ENCODE measurements at places on chromosomes 11 and 22. TPM values are rescaled to one million over a fixed set of nuclear protein-coding genes. Genes with fewer than 3 reads are reported as not detected.

GRCh38 chr11:4713241-4713640, 8.7 kb downstream of the MMP26 start:
- no peak for DNase-seq

UCP2 gene
- 14.6 TPM for total RNA-seq

DNA sequence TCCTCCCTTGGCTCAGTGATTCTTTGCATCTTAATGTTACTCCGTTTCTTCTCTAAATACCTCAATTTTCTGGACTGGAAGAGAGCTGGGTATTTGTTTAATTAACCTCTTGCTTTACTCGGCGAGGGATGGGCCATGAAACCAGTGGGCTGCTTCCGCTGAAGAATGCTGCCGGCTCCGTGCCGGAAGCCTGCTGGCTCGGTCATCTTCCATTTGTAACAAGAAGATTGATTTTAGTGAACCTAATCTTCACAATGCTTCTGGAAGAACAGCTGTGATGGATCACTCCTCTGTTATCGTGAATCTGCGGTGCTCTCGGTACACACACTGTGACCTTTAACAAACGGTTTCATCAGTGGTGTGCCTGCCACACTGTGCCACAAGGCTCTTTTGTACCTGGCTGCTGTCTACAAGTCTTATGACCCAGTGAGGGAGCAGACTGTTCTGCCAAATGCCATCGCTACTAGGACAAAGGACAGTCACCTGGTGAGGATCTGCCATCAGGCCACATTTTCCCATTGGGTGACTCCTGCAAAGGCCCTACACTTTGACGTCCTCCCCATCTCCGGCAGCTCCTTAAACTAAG, 25.3 kb upstream of the PARVB start:
- DNase-seq = peak; percentile 80

GRCh38 chr22:46622081-46622521, 1.9 kb downstream of the GRAMD4 start:
- peak; percentile 94 for DNase-seq

DNA sequence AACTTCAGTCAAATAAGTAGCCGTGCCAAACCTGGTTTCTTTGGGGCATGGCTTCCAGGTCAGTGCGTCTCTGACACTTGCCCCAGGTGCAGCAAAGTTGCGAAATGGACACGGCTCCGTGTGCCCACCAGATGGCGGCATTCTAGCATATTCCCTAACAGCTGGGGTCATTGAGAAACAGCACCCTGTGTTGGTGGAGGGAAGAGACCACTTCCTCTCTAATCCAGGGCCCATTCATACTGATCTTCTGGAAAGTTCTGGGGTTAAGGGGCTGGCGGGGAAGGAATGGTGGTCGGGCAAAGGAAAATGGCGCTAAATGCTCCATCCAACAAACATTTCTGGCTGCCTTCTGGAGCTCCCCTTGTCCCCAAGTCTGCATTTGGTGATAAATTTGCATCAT, 141.2 kb upstream of the TIMP3 start:
- peak; percentile 70 for DNase-seq

SCGB1D4 gene
- total RNA-seq = not detected

GRCh38 chr11:1780700-1781592, 17.2 kb upstream of the CTSD start:
- DNase-seq = no peak

GRCh38 chr22:47357493-47357892, 595.0 kb downstream of the TBC1D22A start:
- no peak for DNase-seq

Measured in heart left ventricle (tissue), 16 donors.